ENCODE measurements at places on chromosomes 7 and 10. TPM values are rescaled to one million over a fixed set of nuclear protein-coding genes. Genes with fewer than 3 reads are reported as not detected.

- no peak for DNase-seq
Measured at GRCh38 chr10:97427571-97428179, 1.7 kb downstream of the PGAM1 start.

DNA sequence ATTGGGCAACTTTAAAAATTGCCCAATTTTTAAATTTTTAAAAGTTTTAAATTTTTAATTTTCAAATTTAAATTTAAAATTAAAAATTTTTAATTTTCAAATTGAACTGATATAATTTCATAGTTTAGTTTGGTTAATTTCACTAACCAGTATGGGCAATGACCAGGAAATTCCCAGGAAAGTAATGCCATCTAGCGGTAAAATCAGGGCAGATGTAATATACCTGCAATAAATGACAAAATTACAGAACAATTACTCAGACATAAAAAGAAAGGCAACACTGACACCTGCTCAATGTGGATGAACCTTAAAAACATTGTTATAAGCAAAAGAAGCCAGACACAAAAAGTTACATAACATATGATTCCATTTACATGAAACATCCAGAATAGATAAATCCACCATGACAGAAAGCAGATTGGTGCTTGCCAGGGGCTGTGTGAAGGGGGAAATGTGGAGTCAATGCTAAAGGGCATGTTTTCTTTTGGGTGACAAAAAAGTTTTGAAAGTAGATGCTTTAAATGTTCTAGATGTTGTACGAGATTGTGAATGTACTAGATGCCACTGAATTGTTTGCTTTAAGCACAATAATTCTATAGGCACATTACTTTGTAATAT, 28.6 kb upstream of the SLC16A12 start:
- no peak for DNase-seq

KLF14 gene
- 1.2 TPM for total RNA-seq

AFAP1L2 gene
- 1.6 TPM for total RNA-seq

HOXA1 gene
- not detected for total RNA-seq

OR2A42 gene
- total RNA-seq, result not detected

DNA sequence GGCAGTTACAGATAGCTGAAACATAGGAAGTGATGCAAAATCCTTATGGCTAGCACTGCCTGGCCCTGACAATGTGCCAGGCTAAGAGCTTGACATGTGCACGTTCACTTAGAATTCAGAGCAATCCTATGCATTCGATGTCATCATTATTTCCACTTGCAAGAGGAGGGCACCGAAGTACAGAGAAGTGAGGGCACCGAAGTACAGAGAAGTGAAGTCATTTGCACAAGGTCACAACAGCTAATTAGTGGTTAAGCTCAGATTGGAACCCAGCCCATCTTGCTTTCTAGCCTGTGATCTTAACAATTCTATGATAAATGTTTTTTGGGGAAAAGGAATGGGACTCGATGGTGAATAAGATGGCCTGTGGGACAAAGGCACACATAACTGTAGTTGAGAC, 73.4 kb downstream of the ARHGAP22 start:
- no peak for DNase-seq

SUN3 gene
- total RNA-seq, result 0.54 TPM

DNA sequence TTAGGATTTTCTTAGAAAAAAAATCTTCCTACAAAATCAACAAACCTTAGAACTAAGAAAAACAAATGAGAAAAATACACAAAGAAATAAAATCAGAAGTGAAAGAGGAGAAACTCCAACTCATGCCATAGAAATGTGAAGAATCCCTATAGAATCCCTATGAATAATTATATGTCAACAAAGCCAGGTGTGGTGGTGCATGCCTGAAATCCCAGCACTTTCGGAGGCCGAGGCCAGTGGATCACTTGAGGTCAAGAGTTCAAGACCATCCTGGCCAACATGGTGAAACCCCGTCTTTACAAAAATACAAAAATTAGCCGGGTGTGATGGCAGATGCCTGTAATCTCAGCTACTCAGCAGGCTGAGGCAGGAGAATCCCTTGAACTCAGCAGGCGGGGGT, 27.1 kb downstream of the ACSM6 start:
- no peak for DNase-seq
